ENCODE measurements at places on chromosomes 7 and 10. TPM values are rescaled to one million over a fixed set of nuclear protein-coding genes. Genes with fewer than 3 reads are reported as not detected.

Gene AKR1C8
- total RNA-seq: not detected

GRCh38 chr7:107319724-107320228, 150.1 kb upstream of the GPR22 start:
- DNase-seq: no peak
- no peak overlapping the region for H3K27ac ChIP-seq
- peaks cover 3% of the 10 kb centered on the region for H3K4me1 ChIP-seq
- no peak overlapping the region for H3K4me3 ChIP-seq
- H3K27me3 ChIP-seq: no peaks in the 10 kb centered on the region

Gene PRRT4
- 3.1 TPM for total RNA-seq

- no peak for DNase-seq
- H3K36me3 ChIP-seq: peaks cover 8% of the 10 kb centered on the region
- H3K27ac ChIP-seq: no peak overlapping the region
- no peaks in the 10 kb centered on the region for H3K4me1 ChIP-seq
These were observed 167.1 kb upstream of the INHBA start for GRCh38 chr7:41869997-41870396.

- H3K4me3 ChIP-seq: no peak overlapping the region
- DNase-seq: no peak
- H3K4me1 ChIP-seq: no peaks in the 10 kb centered on the region
- peaks cover 7% of the 10 kb centered on the region for H3K36me3 ChIP-seq
- H3K27ac ChIP-seq: no peak overlapping the region
These were observed 48.8 kb downstream of the DAGLB start for GRCh38 chr7:6398943-6399342.

Gene FAM241B
- total RNA-seq: 11.6 TPM

Gene BPGM
- 19.8 TPM for total RNA-seq

DNA sequence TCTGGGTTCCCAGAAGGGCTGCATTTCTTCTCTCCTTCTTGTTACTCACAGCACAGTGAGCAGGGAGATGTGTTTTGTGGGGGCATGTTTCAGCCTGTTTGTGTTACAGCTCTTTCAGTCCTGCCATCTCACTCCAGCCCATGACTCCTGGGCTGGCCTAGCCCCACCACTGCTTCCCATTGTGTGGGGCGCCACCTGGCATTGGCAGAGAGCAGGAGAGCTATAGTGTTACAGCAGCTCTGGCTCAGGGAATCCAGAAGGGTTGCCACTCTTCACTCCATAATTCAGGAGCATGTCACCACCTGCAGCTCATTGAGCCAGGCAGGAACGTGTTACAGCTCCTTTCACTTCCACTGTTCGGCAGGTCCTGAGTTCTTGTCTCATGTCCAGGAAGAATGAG, 30.0 kb downstream of the CLDN12 start:
- peaks cover 7% of the 10 kb centered on the region for H3K36me3 ChIP-seq
- no peaks in the 10 kb centered on the region for H3K27me3 ChIP-seq
- DNase-seq: no peak
- H3K4me1 ChIP-seq: no peaks in the 10 kb centered on the region

DNA sequence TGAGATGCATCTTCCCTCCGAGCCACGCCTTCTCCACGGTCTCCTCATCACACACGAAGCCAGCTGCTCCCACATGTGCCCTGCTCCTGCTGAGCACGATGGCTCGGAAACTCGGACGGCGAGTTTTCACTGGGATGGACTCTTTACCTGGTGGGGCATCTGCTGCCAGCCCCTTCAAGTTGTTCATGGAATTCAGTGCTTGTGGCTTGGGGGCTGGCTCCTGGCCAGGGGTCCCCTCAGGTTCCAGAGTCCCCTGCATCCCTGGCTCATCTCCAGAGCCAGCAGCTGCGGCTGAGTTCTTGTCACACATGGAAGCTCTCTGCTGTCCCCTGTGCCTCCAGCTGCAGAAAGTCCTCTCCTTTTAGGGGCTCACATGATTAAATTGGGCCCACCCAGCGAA, 654.0 kb downstream of the SDK1 start:
- H3K27me3 ChIP-seq: no peaks in the 10 kb centered on the region
- DNase-seq: no peak
- H3K36me3 ChIP-seq: peaks cover 11% of the 10 kb centered on the region
- no peaks in the 10 kb centered on the region for H3K4me1 ChIP-seq
- no peak overlapping the region for H3K4me3 ChIP-seq

Gene CPN1
- total RNA-seq: not detected

- no peaks in the 10 kb centered on the region for H3K36me3 ChIP-seq
- H3K27me3 ChIP-seq: no peaks in the 10 kb centered on the region
- no peak for DNase-seq
These were observed 9.9 kb downstream of the SGMS1 start for GRCh38 chr10:50613726-50614443.

GRCh38 chr7:30971840-30972563, 8.2 kb downstream of the GHRHR start:
- H3K4me3 ChIP-seq: no peak overlapping the region
- peak overlapping the region; percentile 54 for H3K27ac ChIP-seq
- H3K27me3 ChIP-seq: peaks cover 18% of the 10 kb centered on the region

Gene SPACDR
- total RNA-seq: 1.0 TPM

GRCh38 chr7:159030490-159031134, 114.1 kb downstream of the VIPR2 start:
- no peak overlapping the region for H3K27ac ChIP-seq
- peak overlapping the region; percentile 72 for H3K4me3 ChIP-seq
- H3K4me1 ChIP-seq: peaks cover 37% of the 10 kb centered on the region
- H3K27me3 ChIP-seq: peaks cover 24% of the 10 kb centered on the region

GRCh38 chr10:103784723-103785418, 70.5 kb downstream of the SH3PXD2A start:
- H3K4me3 ChIP-seq: no peak overlapping the region
- H3K36me3 ChIP-seq: peaks cover 15% of the 10 kb centered on the region
- H3K4me1 ChIP-seq: peaks cover 22% of the 10 kb centered on the region
- no peaks in the 10 kb centered on the region for H3K27me3 ChIP-seq

DNA sequence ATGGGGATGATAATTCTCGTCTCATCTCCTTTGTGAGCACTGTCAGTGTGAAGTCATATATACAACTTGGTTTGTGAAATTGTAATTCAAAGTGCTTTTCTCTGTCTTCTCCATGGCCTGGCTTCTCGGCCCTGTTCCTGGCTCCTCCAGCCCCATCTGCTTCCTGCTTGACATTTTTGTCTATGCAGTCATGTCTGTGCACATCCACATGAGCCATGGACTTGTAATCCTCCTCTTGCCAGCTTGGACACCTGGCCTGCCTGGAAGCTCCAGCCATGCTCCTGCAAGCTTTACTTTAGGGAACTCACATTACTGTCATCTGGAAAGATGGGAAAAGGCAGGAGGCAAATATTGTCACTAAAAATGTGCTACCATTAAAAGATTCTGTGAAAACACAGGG, 576.0 kb upstream of the DPP6 start:
- H3K27me3 ChIP-seq: no peaks in the 10 kb centered on the region
- no peak overlapping the region for H3K4me3 ChIP-seq
- DNase-seq: no peak
- no peak overlapping the region for H3K27ac ChIP-seq
- no peaks in the 10 kb centered on the region for H3K4me1 ChIP-seq

Gene PRSS37
- total RNA-seq: not detected

DNA sequence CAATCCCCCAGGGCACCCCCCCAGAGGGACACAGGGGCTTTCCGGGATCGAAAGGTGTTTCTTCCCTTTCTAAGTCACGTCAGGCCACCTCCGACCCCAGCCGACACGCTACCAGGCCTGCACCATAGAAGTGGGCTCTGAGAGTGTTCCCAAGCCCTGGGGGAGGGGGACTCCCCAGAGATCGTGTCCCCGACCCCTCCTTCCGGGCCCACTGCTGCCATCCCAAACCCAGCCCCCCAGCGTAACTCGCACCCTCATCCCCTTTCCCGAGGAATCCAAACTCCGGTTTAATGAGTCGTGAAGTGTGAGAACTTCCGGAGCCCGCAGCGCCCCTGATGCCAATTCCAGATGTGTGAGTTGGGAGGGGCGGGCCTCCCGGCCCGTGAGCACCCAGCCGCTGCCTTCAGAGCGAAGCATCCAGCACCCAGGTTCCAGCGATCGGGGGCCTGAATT, 11.3 kb downstream of the UNCX start:
- no peak overlapping the region for H3K27ac ChIP-seq
- DNase-seq: no peak
- peaks cover 4% of the 10 kb centered on the region for H3K4me1 ChIP-seq

DNA sequence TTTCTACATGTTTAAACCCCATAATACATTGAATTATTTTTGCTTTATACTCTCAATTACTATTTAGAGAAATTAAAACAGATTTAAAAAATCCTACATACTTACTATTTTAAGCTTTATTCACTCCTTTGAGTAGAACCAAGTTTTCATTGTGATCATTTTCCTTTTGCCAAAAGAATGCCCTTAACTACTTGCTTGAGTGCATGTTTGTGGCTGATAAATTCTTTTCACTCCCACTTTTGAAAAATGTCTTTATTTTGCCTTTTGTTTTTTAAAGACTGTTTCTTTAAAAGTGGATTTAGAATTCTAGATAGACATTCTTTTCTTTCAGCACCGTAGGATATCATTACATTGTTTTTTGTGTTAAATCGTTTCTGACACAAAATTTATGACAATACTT, 22.3 kb upstream of the AGR3 start:
- H3K27me3 ChIP-seq: no peaks in the 10 kb centered on the region
- no peaks in the 10 kb centered on the region for H3K36me3 ChIP-seq
- H3K27ac ChIP-seq: no peak overlapping the region
- peaks cover 9% of the 10 kb centered on the region for H3K4me1 ChIP-seq
- no peak for DNase-seq

DNA sequence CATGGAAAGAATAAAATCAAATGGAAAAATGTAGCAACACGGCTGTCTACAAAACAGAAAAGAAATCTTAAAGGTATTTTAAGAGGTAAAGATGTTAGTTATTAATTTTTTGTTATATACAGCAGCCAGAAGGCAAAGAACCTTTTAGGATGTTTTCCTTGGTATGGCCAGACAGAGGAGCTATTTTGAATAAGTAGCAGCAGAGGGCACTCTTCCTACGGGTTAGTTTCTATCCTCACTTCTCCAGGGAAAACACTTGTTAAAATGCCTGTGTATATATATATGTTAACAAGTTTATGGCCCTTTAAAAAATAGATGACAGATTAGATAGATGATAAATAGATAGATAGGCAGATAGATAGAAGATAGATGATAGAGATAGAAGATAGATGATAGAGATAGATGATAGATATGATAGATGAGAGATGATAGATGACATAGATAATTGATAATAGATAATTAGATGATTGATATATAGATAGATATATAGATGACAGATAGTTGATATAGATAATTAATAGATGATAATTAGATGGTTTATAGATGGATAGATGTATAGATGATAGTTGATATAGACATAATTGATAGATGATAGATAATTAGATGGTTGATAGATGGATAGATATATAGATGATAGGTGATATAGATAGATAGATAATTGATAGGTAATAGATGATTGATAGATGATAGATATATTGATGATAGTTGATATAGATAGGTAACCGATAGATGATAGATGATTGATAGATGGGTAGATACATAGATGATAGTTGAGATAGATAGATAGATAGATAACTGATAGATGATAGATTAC, 57.8 kb upstream of the WIPF3 start:
- peaks cover 9% of the 10 kb centered on the region for H3K27me3 ChIP-seq
- no peak for DNase-seq
- no peak overlapping the region for H3K27ac ChIP-seq
- no peak overlapping the region for H3K4me3 ChIP-seq
- no peaks in the 10 kb centered on the region for H3K36me3 ChIP-seq

DNA sequence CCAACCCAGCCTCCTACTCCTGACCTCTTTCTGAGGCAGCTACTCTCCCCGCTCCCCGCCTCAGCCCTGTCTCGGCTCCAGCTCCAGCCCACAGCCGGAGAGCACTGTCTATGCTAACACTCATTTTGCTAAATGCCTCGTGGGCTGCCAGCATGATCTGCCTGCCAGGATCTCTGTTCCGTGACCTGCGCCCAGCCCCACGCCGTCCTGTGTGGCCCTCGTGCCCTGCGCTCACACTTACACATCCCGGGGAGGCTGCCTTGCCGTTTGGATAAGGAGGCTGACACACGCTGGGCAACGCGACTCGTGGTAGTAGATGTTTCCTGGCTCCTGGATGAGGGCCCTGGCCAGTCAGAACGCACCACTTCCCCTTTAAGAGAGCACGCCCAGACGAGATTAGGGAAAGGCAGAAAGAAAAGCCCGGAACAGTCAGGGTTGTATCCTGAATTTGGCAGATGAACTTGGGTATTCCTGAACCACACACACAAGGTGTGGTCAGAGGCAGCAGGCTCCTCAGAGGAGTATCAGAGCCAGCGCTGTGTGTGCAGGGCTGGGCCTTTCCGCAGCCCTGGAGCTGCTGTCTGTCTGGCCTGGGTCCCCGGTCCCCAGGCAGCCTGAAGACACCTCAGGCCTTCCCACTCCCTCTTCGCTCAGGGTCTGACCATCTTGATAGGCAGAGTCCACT, 97.7 kb upstream of the EFCAB10 start:
- no peaks in the 10 kb centered on the region for H3K27me3 ChIP-seq
- no peak for DNase-seq
- peaks cover 6% of the 10 kb centered on the region for H3K4me1 ChIP-seq
- H3K36me3 ChIP-seq: no peaks in the 10 kb centered on the region
- H3K4me3 ChIP-seq: no peak overlapping the region

Gene HMX3
- not detected for total RNA-seq

- no peak for DNase-seq
- no peak overlapping the region for H3K4me3 ChIP-seq
- no peaks in the 10 kb centered on the region for H3K27me3 ChIP-seq
- H3K27ac ChIP-seq: no peak overlapping the region
These were observed 4.2 kb downstream of the NSUN6 start for GRCh38 chr10:18647151-18647550.

DNA sequence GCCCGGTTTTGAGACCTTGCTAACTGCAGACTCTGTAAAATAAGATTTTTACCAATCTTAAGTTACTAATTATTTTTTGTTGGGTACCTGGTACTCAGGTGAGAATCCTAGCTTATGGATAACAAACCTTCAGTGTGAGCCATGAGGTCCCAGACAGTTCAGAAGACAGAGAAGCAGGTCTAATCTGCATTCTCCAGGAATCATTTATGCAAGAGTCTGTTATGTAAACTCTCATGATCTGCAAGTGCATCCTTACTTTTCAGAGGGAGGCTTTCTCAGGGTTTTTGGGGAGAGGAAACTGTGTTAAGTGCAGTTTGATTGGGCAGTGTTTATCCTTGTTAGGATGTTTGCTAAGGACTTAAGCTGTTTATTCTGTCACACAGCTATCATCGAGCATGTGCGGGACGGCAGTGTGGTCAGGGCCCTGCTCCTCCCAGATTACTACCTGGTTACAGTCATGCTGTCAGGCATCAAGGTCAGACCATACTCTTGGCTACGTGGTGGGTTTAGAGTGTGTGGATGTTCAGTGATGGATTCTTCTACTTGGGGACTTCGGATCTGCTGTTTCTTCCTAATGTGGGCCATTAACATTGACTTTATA, 50.2 kb downstream of the SND1 start:
- no peak overlapping the region for H3K27ac ChIP-seq
- no peak for DNase-seq
- no peaks in the 10 kb centered on the region for H3K27me3 ChIP-seq
- no peak overlapping the region for H3K4me3 ChIP-seq
- H3K36me3 ChIP-seq: peaks cover 27% of the 10 kb centered on the region
- H3K4me1 ChIP-seq: no peaks in the 10 kb centered on the region

Data from neural crest cell (in vitro differentiated cells).